ENCODE measurements at places on chromosomes 5 and 9.

DNA sequence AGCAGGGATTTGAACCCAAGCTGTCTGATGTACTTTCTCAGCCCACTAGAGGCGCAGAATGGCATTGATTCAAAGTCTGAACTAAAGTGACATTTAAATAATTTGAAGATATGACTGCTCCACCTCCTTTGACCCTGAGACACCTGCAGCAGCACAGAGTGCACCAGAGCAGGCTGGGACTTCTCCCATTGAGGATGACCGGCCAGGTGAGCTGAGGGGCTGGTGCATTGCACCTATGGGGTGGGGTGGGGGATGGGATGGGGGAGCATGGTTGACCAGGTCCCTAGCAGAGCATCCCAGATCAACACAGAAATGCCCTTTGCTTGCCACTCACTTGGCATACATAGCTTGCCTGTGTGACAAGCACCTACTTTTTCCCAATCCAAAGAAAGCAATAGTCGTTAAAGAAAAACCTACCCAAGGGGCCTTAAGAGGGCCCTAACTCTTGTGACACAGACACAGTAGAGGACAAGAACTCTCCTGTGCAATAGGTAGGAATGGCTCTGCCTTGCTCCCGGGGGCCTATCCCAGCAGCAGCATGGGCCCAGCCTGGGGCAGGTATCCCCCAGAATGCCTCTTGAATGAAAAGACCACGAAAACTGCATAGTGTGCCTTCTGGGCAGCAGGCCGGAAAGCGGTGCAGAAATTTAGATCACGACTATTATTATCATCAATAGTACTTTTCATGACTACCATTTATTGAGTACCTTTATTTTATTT, 6.5 kb downstream of the SH3PXD2B start:
- no peak for DNase-seq

- DNase-seq = no peak
Observed at GRCh38 chr9:2494562-2494961, 127.0 kb upstream of the VLDLR start.

DNA sequence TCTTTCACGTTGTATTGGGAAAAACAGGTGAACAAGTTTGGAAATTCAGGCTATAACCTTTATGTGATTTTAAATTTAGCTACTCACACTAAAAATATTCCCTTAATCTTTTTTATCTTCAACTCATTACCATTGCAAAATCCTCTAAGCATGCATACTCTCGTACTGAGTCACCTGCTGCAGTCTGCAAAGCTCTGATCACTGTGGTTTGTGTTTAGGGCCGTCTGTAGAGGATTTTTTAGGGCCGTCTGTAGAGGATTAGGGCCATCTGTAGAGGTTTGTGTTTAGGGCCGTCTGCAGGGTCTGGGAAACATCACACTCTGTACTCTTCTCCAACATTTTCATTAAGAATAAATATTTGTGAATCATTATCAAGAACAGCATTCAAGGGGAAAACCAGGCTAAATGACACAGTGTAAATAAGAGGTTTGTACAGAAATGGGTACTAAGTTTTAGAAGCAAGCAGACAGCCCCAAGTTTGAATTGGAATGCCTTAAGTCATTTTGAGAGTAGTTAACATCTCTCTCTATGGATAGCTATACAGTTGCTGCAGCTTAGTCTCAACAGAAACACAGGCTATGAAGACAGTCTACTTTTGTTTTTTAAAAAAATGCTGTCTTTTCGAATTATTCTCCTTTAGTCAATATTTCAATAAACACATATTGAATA, 155.0 kb upstream of the TSLP start:
- DNase-seq = no peak

DNA sequence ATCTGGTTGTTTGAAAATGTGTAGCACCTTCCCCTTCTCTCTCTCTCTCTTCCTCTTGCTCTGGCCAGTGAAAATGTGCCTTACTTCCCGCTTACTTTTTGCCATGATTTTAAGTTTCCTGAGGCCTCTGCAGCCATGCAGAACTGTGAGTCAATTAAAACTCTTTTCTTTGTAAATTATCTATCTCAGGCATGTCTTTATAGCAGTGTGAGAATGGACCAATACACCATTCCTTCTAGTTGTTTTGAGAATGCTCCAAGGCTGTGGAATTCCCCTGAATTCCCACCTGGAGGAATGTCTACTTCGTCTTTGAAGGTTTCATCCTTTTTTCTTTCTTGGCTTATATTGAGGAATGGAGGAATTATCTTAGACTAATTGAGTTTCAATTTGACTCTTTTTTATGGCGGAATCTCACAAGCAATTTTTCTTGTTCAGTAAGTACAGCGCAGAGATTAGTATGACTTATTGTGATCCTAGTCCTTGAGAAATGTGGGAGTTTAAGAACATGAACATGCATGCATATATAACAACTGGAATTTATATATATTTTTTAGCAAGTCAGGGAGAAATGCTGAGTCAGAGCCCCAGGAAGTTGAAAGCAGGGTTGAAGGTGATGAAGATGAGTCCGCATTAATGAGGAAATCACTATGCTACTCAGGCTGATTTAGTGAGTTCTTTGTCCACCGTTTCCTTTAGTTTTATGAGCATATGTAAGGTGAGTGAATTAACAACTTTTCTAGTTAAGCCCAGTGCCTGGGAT, 488.1 kb upstream of the ADAMTS16 start:
- DNase-seq = no peak

- no peak for DNase-seq
Observed at GRCh38 chr5:57036761-57037160, 84.8 kb upstream of the MIER3 start.

GRCh38 chr9:127734247-127734746, 797 bp downstream of the TOR2A start:
- no peak for DNase-seq

DNA sequence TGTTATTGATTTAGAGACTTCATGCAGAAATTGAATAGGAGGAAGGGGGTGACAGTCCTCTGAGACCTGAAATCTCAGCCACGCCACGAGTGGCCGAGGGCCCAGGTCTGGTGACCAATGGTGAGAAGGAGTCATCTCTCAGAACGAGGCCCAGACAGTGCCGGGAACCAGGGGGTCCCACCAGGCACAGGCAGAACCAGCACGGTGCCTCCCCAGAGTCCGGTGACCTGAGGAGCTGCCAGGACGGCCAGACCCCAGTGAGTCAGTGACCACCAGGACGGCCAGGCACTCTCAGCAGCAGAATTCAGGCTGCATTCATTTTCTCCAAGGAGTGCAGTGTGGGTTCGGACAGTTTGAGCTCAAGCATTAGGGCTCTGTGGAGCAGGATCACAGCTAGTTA, 43.8 kb upstream of the NKD2 start:
- no peak for DNase-seq

GRCh38 chr9:91100878-91101450, 260.8 kb downstream of the AUH start:
- DNase-seq = no peak

GRCh38 chr9:70462300-70462699, 47.8 kb upstream of the KLF9 start:
- DNase-seq = no peak

DNA sequence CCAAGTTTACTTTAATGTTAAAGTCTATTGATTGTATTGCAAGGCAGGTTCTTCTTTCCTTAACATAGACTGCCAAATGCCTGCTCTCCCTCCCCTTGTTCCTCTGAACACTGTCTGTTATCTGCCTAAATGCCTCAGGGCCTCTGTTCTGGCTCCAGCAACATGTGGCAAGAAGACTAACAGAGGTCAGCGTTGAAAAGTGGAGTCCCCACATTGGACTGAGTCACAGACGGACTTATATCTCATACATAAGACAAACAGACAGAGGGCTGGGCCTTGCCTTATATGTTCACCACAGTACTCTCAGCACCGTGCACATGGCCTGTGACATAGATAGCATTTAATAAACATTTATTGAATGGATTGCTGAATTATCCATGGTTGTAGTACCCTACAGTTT, 91.4 kb downstream of the TSSK1B start:
- DNase-seq = no peak

GRCh38 chr5:126339215-126339805, 83.9 kb upstream of the GRAMD2B start:
- DNase-seq = no peak

DNA sequence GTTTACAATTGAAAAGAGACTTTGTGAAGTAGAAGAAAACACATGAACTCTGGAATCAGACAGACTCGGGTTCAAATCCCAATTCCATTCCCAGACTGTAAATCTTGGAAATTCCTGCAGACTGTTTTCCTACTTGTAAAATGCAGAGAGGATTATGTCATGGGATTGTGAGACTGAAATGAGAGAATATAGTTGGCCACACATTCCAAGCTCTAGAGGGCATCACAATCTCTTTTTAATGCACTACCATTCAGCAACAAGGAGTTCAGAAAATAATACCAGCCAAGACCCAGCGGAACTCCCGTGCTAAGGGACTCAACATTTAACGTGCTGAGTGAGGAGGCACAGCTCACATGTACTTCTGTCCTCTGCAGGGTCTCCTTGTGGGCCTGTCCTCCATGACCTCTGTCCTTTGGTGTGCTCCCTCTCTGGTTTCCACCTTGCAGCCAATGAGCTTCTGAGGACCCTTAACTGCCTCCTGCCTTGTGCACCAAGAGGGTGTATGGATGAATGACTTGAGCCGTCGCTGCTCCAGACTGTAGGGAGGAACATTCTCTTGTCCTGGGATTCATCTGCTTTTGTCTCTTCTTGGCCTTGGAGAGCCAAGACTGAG, 263.5 kb downstream of the NTRK2 start:
- DNase-seq = no peak

DNA sequence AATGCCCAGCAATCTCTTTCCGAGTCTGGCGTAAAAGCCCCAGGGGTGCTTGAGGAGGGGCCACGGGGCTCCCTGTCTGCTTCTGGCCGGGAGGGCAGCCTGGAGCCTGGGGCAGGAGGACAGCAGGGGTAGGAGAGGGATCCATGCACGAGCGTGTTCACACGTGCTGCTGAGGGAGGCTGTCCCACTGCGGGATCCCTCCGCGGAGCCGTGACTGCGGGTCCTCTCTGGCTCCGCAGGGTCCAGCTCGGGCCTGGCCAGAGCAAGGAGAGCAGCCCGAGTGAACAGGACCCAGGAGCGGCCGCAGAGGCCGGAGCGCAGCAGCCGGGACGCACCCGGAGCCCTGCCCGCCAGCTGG, 78.4 kb downstream of the ZNF354C start:
- no peak for DNase-seq

- DNase-seq = no peak
Observed at GRCh38 chr9:78682216-78682615, 385.3 kb downstream of the PSAT1 start.

- DNase-seq = no peak
Observed at GRCh38 chr9:113630386-113631136, 167.0 kb downstream of the RGS3 start.

DNA sequence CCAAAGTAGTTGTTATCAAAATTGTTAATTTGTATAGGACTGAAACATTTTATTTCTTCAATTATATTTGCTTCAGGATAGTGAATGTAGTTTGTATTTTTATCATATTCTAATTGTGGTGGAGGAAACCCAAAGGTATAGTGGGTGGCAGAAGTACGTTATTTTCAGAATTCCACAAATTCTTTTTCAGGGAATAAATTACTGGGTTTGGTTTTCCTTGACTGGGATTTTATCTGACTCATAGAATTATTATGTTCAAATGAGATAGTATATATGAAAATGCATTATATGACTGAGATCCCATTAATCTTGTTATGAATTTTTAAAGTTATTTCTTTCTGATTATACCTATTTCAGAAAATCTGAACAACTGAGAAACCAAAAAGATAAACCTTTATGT, 73.7 kb downstream of the VPS13A start:
- DNase-seq = no peak

GRCh38 chr9:72386186-72386585, 21.2 kb upstream of the ZFAND5 start:
- no peak for DNase-seq

DNA sequence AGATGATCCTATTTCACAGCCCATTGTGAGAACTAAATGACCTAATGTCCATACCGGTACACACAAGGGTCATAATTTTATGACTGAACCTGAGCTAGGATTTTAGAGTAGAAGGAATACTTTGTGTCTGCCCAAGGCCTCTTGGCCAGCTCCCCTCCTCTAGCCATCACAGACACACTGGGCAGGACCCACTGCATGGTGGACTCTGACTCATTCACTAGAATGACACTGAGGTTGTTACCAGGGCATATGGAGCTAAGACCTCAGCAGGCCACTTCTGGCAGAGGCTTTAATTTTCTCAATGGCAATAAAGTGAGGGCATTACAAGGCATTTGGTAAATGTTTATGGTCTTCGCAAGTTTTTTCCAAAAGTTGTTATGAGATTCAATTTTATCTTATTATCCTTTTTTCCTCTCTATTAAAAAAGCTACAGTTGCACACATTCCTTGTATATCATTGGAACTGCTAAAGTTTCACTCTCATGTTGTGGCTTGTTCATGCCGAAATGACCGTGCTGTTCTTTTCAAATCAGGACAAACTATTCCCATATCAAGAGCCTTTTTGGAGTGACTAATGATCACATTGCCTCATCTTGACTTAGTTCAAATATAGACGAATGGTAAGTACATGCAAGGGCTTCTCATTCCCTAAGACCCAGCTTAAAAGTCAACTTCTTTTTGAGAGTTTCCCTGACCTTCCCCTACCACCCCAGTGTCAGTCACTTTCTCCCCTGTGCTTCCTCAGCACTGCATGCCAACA, 595.7 kb downstream of the ACTL7B start:
- DNase-seq = no peak

DNA sequence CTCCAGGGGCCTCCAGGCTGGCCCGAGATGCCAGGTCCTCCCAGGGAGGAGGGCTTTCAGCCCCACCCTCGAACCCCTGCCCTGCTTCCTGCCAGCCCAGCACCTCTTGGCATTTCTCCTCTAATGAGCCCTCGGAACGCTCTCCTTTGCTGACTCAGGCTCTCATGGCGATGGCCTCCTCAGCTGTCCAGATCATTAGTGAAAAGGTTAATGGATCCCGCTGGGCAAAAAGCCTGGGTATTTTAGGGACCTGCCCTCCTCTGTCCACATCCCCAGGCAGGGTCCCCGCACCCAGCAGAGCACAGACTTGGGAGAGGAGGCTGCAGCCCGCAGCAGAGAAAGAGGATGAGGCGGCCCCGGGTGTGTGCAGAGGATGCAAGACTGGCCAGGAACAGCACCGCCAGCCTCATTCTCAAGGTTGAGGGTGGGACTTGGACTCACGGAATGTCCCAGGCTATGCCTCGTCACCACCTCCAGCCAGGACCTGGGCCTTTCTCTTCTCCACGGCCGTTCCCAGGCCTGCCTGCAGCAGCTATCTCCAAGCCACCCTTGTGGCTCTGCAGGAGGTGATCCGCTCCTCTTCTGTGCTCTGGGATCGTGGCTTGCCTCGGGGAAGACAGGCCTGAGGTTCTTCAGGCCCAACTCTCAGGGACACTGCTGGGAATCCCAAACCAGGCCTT, 23.0 kb upstream of the ADAMTS2 start:
- DNase-seq = no peak

DNA sequence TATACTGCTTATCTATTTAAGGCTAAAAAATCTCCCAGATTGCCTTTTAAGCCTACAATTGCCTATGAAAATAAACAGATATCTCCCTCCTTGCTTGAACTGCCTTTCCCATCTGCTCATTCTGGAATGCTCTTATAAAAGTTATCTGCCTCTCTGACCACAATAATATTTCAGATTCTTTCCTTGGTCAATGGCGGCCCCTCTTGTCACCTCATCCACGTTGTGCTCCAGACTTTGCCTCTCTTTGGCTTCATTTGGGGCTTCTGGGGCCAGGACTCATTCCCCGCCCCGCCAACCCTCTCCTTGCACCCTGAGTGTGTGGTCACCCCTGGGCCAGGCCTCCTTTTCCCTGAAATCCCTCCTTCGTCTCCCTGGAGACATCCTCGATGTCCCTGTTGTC, 110.0 kb upstream of the RPS23 start:
- no peak for DNase-seq
